ENCODE measurements at places on chromosomes 6 and 20.

GRCh38 chr20:64091770-64092169 lies 7.6 kb upstream of the LKAAEAR1 start:
- no peak for DNase-seq

GRCh38 chr6:63496361-63496804 lies 75.9 kb upstream of the LOC128125822 start:
- no peak for DNase-seq

DNA sequence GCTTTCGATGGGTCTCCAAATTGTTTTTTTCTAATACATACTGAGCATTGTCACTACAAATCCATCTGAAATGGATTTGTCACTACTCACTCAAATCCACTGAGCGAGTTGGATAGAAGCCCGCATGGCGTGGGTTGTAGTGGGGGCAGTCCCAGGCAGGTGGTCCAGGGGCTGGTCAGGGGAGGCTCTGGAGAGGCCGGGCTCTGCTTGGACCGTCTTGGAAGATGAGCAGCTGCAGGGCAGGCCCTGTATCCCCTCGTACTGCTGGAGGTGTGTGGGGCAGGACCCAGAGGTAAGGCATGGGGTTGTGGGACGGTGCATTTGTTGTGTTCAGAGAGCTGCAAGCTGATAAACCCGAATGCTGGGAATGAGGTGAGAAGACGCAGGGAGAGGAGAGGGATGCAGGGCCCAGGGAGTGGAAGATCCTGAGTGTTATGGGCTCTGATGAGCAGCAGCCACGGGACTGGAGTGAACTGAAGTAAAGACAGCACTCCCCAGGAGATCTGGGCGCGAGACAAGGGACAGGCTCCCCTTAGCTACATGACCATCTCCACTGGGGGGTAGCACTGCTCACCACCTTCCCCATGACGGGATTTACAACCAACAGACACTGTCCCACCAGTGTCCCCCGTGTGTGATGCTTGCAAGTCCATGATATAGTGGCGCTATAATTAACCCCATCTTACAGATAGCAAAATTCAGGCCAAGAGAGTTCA lies 45.9 kb downstream of the PSMG4 start:
- DNase-seq, result no peak

GRCh38 chr6:101386982-101387381 lies 6.5 kb upstream of the GRIK2 start:
- DNase-seq, result no peak

DNA sequence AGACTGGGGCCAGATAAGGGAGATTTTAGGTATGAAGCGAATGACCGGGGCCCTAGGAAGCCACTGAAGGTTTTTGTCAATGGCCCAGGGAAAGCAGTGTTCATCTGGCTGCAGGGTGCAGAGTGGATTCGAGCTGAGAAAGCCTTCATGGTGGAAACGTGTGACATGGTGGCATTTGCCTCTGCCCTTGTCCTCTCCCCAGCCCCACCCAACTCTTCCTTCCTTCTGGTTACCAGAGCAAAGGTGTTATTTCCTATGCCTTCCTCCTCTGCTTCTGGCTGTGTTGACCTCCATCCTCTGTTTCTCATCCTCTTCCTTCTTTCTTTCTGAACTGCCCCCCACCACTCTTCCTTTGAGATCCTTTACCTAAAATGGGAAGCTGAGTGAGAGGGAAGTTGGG lies 195.1 kb upstream of the SUPT3H start:
- DNase-seq, result no peak

- DNase-seq, result no peak
Observed at GRCh38 chr6:156791320-156791850, 14.2 kb downstream of the ARID1B start.

DNA sequence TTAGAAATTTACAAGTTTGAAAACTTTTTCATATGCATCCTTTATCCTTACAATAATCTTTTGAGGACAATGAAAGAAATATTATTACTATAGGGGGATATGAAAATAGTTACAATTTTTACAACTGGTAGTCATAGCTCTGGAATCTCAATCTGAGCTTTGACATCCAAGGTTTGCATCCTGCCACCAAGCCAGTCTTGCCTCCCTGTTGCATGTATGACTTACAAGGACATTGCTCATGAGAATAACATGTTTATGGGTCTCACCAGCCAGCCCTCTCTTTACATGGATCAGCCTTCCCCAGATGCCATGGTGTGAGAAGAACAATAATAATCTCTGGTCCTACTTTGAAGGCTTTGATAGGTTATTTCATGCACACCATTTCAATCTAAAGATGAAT lies 67.5 kb downstream of the THEMIS start:
- no peak for DNase-seq

DNA sequence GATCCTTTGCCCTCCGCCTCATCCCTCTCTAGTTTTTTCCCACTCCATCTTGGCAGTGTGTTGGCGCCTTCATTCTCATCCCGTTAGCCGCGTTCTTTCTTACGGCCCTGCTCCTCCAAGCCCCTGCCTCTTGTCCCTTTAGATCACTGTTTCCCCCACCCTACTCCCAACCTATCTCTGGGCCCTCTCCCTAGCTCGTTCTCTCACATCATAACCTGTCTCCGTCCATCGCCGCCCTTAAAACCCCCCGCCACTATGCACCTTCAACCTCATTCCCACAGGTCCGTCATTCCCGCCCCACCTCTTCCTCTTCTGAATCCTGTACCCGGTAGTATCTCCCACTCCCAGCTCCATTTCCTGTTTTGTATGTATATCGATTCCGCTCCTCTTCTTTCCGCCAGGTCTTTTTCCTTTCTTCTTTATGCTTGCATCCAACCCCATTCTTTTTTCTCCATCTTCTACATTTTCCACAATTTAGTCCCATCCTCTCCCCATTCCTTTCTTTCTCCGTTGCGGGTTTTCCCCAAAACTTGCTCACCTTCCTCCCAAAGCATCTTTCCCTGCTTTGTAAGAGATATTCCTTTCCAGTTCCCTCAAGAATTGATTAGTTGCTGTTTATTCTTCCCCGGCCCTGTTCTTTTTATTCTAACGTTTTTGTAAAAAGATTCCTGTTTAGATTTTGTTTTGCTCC lies 671 bp downstream of the EFHC1 start:
- DNase-seq, result no peak

GRCh38 chr20:44805335-44805978 lies 4.9 kb downstream of the RIMS4 start:
- no peak for DNase-seq

DNA sequence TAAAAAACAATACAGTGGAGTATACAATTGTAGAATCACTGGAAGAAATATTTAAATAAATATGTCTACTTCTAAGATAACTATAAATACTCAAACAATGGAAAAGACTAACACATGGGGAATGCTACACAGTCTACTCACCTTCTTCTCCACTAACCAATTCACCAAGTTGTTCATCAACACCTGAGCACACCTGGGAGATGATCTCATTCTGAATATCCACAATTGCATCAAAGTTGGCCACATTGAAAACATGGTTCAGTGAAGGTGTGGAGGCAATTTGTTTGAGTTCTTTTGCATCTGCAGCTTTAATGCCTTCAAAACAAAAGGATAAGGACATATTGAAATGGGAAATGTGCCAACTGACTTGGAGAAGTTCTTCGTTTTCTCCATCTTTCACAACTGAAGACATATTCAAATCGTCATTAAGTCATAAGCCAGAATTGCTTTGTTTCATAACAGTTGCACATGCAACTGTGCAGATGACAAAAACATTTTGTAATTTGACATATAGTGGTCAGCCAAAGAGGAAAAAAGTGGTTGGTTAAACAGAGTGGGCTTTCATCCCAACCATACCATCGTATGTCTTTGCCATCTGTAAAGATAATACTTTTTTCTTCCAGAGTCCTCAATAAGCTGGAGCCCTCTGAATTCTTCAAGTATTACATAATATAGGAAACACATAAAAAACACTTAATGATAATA lies 17.5 kb downstream of the COL12A1 start:
- no peak for DNase-seq

GRCh38 chr6:169176361-169176991 lies 77.2 kb downstream of the THBS2 start:
- DNase-seq, result no peak

GRCh38 chr6:4820704-4821276 lies 44.6 kb downstream of the CDYL start:
- no peak for DNase-seq

GRCh38 chr6:1043458-1043836 lies 268.5 kb upstream of the FOXQ1 start:
- DNase-seq, result no peak

- DNase-seq, result no peak
Observed at GRCh38 chr6:56649782-56650181, 7.1 kb upstream of the DST start.

- no peak for DNase-seq
Observed at GRCh38 chr20:48678421-48678820, 149.4 kb downstream of the PREX1 start.

- no peak for DNase-seq
Observed at GRCh38 chr6:17836293-17836692, 129.6 kb upstream of the NUP153 start.

- DNase-seq, result no peak
Observed at GRCh38 chr6:106372838-106373501, 12.5 kb downstream of the CRYBG1 start.

DNA sequence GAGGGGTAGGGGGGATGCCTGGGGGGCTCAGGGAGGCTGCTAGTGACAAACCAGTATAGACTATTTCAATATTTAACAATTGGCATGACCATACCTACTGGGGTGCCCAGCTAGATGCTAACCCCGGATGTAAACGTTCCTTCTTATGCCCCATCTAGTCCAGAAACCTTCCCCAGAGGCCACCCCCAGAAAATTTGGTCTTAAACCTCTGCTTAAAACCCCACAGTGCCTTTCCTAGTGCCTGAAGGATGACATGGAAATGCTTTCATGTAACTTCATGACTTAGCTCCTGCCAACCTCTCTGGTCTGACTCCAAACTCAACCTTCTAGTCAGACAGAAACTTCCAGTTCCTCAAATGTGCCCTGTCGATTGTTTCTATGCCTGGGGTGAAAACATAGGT lies 52.0 kb downstream of the JPH2 start:
- DNase-seq, result no peak

GRCh38 chr6:112846681-112847080 lies 499.6 kb downstream of the RFPL4B start:
- DNase-seq, result no peak

- DNase-seq, result no peak
Observed at GRCh38 chr6:105907991-105908390, 178.1 kb upstream of the PRDM1 start.

DNA sequence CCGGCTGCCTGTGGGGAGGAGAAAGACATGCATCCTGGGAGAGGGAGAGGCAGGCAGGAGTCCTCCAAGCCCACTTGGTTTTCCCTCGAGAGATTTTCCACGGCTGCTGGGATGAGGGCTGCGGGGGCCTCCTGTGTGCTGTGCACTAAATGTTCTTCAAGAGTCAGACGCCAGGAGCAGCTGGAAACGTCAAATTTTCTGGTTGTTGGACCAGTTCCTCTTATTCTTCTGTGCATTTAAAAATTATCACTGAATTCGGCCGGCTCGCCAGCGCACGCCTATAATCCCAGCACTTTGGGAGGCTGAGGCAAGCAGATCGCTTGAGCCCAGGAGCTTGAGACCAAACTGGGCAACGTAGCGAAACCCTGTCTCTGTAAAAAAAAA lies 32.8 kb upstream of the NTSR1 start:
- no peak for DNase-seq

DNA sequence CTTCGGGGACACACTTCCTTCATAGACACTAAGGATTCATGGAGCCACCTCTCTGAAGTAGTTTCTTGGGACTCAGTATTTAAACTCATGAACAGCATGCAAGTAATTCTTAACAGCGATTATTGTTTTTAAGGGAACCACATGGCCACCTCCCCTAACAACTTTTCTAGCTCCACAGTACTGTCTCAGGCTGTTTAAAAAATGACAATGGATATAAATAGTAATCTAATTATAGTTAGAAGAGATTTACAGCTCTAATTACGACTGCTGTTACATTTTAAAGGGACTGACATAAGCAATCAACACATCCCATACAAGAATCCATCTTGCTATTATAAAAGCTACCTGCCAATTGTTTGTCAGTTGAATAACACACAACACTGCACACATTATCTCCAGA lies 72.1 kb upstream of the HDGFL1 start:
- no peak for DNase-seq

All from stimulated activated CD4-positive, alpha-beta T cell treated with anti-CD3 and anti-CD28 coated beads, Interleukin-1b, Interleukin-23, amount 100 ng/mL, for 4 hours (primary cell).